ENCODE measurements at places on chromosomes 2 and 18.

GRCh38 chr2:127630864-127631540, 15.0 kb upstream of the GPR17 start:
- DNase-seq = no peak

DNA sequence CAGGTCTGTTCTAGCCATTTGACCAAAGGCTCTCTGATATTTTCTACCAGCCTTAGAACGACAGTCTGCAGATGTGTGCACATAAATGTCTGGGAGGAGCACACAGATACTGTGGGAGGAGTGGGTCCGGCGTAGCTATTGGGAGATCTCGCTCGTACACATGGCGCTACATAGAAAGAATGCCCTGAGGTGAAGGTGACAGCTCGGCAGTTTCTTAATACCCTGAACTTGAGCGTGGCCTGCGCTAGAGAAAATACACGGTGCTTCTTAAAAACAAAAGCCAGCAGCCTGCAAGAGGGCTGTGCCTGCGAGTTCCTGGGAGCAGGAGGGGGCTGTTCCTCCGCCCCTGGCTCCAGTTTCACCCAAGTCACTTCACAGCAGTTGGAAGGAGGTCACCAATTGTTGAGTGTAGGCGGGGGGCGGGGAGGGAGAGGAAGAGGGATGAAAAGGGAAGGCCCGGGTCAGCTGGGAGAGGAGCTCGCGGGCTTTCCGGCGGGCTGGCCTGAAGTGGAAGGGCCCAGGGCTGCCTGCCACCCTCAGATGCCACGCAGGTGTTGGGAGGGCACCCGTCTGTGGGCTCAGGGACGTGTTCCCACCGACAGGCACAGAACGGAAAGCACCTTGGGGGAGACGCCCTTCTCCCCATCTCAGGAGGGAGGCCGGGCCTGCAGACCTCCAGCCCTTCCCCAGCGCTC, 124.7 kb upstream of the ZNF516 start:
- peak; percentile 86 for DNase-seq

GRCh38 chr2:26840937-26841610, 6.9 kb upstream of the DPYSL5 start:
- DNase-seq = no peak

DNA sequence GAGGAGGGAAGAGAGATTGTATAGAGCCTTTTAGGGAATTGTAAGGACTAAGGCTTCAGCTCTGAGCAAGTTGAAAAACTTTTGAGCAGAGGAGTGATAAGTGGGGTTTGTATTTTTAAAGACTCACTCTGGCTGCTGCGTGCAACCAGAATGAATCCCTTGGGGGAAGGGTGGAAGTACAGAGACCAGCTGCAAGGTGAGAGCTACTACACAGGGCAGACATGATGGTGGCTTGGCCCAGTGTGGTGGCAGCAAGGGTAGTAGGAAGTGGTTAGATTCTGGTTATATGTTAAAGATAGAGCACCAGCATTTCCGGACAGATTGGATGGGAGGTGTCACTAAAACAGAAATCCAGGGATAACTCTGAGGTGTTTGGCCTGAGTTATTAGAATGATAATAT, 10.1 kb upstream of the SESTD1 start:
- DNase-seq = no peak

GRCh38 chr2:160039166-160039903, 23.1 kb downstream of the PLA2R1 start:
- no peak for DNase-seq
